ENCODE measurements at places on chromosomes 13 and 19.

GRCh38 chr13:38769526-38769925 lies 82.6 kb downstream of the FREM2 start:
- DNase-seq: no peak

GRCh38 chr13:24308068-24308445 lies 1.3 kb upstream of the C1QTNF9 start:
- DNase-seq: no peak

DNA sequence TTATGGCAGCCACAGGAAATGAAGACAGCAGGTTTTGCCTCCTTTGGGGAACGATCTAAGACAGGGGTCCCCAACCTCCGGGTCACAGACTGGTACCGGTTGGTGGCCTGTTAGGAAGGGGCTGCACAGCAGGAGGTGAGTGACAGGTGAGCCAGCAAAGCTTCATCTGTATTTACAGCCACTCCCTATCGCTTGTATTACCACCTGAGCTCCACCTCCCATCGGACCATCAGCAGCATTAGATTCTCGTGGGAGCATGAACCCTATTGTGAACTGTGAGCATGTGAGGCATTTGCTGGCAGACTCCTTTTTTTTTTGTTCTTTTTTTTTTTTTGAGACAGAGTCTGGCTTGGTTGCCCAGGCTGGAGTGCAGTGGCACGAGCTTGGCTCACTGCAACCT lies 22.2 kb downstream of the F2RL3 start:
- DNase-seq: no peak

DNA sequence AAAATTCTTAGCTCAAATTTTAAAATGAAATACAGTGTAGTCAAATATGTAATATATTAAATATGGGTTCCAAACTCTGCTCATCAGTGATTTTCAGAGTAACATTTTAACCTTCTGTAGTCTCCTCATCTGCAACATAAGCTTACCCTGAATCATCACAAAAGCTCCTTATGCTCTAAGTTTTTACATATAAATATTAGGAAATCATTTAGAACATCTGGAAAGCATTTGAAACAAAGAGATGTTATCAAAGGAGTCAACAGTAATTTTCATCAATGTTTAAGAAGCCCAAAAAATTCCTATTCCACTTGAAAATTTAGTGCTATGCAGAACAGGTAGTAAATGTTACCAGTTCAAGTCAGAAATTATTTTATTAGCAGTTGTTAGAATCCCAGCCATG lies 224.7 kb downstream of the DCT start:
- DNase-seq: no peak

- DNase-seq: no peak
These were observed 109.0 kb downstream of the TNFRSF19 start for GRCh38 chr13:23679220-23679619.

DNA sequence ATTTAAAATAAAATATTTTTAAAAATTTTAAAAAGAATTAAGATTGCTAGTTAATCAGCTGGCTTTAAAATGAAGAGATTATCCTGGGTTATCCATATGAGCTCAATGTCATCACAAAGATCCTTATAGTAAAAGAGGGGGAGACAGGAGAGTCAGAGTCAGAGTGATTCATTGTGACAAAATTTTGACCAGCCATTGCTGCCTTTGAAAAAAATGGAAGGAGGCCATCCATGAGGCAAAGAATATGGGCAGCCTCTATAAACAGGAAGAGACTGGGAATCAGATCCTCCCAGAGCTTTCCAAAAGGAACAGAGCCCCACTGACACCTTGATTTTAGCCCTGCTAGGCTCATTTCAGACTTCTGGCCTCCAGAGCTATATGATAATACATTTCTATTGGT lies 9.3 kb upstream of the RUBCNL start:
- no peak for DNase-seq

GRCh38 chr19:4430760-4431159 lies 26.8 kb downstream of the UBXN6 start:
- DNase-seq: no peak

DNA sequence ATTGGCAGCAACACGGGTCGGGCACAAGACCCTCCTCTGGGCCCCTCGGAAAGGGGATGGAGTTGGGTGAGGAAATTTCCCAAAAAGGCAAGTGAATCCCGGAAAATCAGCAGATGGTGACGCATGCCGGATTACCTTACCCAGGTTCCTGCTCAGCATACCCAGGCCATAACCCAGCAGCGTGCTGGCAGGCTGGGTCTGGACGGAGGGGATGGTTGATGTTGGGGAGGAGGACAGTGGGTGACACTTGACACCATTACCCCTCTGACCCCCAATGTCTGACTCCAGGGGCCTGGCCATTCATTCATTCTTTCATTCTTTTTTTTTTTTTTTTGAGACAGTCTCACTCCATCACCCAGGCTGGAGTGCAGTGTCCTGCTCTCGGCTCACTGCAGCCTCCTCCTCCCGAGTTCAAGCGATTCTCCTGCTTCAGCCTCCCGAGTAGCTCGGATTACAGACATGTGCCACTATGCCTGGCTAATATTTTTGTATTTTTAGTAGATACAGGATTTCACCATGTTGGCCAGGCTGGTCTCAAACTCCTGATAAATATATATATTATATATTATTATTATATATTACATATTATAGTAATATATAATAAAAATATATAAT lies 799 bp downstream of the PVR start:
- peak; percentile 50 for DNase-seq

DNA sequence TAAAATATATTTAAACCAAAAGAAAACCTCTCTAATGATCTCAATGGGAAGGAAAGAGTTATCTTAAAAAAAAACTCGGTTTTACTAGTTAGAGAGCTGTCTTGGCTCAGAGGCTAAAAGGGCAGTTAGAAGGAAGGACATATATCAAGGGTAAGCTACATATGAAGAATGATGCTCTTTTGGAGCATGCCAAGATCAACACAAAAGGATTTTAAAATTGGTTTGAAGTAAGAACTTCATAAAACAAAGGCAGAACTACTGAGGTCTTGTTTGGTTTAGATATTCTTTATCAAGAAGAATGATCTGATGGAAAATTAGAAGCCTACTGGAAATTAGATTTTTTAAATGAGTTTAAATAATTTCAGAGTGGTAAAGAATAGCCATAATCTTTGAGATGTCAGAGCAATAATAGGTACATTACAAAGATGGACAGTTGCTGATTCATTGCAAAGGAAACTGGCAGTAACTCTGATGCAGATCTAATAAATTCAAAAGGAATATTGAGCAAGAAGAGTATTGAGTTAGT lies 39.4 kb upstream of the LMO7 start:
- no peak for DNase-seq

DNA sequence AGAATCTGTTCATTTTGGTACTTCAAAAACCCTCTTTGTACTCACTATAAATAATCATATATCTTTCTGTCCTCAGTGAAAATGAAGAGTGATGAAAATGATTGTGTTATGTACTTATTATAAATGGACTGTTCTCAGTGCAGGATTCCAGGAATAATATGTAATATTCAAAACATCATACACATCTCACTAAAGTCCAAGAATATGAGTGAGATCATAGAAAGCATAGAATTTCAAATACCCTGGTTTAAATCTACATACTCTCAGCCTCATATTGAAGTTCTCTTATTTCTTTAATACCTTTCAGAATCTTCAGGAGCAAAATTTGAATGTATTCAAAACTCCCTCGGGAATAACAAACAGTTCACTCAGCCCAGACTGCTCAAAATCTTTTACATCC lies 868.0 kb downstream of the SLITRK6 start:
- no peak for DNase-seq

GRCh38 chr19:2529473-2529918 lies 53.6 kb downstream of the GADD45B start:
- DNase-seq: no peak

DNA sequence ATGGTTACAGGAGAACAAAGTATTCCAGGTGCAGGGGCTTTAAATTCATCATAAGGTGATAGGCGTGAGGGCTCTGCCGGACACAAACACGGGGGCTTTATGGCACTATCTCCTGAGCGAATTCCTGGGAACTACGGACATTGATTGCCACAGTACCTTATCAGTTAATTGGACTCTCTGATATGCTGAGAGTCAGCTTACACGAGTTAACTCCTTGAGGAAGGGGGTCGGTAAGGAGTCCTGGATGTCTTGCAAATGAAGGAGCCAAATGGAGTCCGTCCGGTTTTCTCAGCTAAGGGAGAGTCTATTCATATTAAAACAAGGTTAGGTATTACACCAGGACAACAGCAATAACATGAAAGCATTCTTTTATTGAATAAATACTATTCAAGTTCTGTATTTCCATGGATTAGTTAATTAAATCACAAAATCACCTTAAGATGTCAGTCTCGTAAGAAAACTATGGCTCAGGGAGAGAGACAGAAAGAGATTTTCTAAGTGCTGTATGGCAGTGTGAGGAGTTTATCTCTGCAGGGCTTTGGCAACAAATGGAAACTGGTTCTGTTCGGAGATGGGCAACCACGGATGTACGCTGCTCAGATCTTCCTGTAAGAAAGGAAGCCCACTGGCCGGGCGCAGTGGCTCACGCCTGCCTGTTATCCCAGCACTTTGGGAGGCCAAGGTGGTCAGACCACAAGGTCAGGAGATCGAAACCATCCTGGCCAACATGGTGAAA lies 26.2 kb upstream of the HIF3A start:
- no peak for DNase-seq

DNA sequence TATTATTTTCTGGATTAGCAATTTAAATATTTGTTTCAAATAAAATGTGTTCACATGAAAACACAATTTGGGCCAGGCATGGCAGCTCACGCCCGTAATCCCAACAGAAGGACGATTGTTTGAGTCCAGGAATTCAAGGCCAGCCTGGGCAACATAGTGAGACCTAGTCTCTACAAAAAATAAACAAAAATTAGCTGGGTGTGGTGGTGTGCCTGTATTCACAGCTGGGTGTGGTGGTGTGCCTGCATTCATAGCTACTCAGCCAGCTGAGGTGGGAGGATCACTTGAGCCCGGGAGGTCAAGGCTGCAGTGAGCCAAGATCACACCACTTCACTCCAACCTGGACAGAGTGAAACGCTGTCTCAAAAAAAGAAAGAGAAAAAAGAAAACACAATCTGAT lies 46.4 kb downstream of the KPNA3 start:
- DNase-seq: no peak

DNA sequence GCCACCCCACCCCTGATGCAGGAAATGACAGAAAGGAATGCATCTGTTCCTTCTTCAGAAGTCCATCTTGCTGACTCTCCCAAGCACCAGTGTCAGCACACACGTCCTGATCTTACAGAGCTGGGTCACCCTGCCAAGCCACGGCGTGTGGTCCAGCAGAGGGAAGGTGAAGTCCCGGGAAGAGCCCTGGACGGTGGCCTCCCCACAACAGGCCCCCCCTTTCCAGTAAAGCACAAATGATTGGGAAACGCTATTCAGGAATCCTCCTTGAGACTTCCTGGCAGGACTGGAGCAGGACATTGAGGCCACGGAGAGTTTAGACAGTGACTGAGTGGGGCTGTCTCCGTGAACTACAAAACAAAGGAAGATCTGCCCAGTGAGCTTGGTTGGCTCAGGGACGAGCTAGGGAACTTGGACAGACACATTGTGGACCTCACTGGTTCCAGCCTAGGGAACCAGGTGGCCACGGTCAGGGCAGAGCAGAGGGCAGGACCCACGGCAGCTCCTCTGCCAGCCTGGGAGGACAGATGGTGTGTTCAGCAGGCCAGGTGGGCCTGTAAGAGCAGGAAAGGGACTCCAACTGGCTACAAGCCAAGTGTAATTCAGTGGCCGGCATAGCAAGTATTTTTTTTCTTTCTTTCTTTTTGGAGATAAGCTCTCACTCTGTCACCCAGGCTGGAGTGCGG lies 41.7 kb downstream of the ELL start:
- no peak for DNase-seq

- peak; percentile 66 for DNase-seq
These were observed 65.6 kb downstream of the MCF2L start for GRCh38 chr13:113034451-113035212.

DNA sequence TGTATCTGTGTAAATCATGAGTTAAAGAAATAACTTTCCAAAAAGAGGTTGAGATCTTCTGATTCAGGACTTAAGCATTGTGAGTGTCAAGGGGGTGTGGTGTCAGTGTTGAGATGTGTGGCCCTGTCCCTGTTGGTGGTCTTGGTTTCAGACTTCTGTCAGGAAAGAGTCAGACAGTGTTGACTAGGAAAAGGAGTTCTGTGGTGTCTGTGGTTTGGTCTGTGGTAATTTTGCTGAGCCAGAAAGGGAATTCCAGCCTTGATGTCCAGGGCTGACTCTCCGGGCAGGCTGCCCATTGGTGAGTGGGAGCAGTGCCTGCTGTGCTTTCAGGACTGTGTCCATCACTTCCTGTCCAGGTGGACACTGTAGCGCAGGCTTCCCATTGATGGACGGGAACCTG lies 39.8 kb upstream of the IGFL4 start:
- no peak for DNase-seq

DNA sequence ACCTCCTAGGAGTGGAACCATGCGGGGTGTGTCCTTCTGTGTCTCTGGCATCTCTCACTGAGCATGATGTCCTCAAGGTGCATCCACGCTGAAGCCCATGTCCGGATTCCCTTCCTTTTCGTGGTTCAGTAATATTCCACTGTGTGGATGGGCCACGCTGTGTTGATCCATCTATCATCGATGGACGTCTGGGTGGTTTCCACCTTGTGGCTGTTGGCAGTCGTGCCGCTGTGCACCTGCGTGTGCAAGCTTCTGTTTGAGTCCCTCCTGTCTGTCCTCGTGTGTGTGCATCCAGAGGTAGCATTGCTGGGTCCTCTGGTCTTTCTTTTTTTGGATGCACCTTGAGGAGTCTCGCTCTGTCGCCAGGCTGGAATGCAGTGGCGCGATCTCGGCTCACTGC lies 11.2 kb upstream of the GNA15 start:
- no peak for DNase-seq

- no peak for DNase-seq
These were observed 158.5 kb downstream of the SLITRK6 start for GRCh38 chr13:85640727-85641126.

DNA sequence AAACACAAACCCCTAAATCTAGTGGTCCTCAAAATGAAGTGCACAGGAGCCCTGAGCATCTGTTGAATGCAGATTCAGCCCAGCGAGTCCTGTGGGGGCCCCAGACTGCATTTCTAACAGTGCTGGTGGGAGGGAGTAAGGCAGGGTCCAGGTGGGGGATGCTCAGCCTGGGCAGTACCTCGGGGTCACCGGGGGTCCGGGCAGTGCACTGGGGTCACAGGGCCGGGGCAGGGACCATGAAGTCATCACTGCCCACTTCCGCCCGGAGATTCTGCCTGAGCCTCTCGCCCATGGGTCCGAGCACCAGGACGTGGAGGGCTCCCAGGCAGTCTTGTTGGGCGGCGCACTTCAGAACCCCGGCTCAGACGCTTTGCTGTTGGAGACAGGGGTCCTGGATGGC lies 838 bp upstream of the ATP4B start:
- DNase-seq: no peak

DNA sequence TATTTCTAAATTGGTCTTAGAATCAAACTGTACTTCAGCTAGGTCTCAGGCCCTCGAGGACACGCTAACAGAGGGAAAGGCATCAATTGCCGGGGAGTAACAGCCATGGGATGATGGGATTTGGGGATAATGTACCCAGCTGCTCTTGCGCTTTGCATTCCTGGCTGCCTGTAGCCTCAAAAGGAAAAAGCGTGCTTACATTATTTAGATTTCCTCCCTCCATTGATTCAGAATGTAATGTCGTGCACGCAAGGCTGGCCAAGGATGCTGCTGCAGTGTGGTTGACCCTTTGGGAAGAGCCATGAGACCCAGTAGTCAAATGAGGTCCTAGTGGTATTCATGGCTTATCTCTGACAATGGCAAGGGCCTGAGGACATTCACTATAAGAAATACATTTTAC lies 95.1 kb downstream of the SLC7A1 start:
- DNase-seq: no peak

GRCh38 chr19:47740866-47741519 lies 4.4 kb upstream of the NOP53 start:
- DNase-seq: no peak
